ENCODE measurements at places on chromosomes 3 and 15.
A peak's percentile ranks its signal among the peaks of the same experiment; 100 is the strongest.

- no peak for DNase-seq
These were observed 94.8 kb downstream of the GABRG3 start for GRCh38 chr15:27065785-27066184.

- DNase-seq = no peak
These were observed 47.6 kb downstream of the LARS2 start for GRCh38 chr3:45435961-45436360.

DNA sequence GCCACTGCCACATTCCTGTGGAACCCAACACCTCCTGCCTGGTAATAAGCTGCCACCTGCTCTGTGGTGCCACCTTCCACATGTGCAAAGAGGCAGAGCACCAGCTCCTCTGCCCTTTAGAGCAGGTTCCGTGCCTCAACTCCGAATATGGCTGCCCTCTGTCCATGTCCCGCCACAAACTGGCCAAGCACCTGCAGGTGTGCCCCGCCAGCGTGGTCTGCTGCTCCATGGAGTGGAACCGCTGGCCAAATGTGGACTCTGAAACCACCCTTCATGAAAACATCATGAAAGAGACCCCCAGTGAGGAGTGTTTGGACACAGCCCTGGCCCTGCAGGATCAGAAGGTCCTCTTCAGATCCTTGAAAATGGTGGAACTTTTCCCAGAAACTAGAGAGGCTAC lies 28.3 kb downstream of the FBXO40 start:
- DNase-seq = no peak

DNA sequence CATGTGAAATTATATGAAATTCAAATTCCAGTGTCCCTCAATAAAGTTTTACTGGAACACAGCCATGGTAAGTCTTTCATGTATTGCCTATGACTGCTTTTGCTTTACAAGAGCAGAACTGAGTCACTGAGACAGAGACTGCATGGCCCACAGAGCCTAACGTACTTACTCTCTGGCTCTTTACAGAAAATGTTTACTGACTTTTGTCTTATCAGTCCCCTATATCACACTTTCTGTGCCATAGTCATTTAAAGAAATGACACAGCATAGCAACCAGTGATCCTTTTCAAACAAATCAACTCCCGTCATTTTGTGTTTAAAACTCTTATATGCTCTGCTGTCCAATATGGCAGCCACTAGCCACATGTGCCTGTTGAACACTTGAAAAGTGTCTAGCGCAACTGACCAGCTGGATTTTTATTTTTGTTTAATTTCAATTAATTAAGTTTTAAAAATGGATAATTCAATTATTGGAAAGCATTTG lies 129.7 kb upstream of the CDIN1 start:
- no peak for DNase-seq

- DNase-seq = no peak
These were observed 46.6 kb downstream of the APH1B start for GRCh38 chr15:63323798-63324563.

- no peak for DNase-seq
These were observed 169.7 kb upstream of the BFSP2 start for GRCh38 chr3:133230195-133230594.

DNA sequence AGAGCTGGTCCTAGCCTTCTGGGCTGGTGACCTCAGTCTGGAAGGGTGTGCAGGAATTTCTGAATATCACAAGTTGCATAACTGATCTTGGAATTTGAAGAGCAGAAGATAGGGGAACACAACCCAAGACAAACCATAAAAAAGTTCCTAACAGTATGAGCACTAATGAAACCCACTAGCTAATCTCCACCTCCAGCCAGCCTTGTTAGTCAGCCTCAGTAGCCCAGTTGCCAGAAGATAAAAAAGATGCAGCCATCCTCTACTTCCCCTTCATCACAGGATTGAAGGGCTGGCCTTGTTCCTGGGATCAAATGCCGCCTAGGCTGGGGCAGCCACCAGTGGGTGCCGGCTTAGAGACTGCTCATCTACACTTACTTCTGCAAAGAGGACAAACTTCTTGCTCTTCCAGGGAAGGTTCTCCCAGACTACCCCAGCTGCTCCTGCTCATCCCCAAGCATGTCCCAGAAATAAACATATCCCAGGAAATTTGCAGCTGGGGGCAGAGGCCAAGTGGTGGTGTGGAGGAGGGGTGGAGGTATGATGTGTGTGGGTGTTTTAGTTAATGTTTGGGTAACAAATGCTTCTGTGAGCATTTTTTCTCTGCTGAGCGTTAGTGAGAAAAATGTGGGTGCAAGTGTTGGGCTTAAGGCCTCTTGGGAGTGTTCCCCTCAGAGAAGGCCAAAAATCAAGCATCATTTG lies 9.2 kb upstream of the ITGA11 start:
- DNase-seq = no peak

GRCh38 chr3:64438812-64439211 lies 213.5 kb upstream of the PRICKLE2 start:
- no peak for DNase-seq

- DNase-seq = no peak
These were observed 68.3 kb downstream of the SMAD3 start for GRCh38 chr15:67133738-67134066.

DNA sequence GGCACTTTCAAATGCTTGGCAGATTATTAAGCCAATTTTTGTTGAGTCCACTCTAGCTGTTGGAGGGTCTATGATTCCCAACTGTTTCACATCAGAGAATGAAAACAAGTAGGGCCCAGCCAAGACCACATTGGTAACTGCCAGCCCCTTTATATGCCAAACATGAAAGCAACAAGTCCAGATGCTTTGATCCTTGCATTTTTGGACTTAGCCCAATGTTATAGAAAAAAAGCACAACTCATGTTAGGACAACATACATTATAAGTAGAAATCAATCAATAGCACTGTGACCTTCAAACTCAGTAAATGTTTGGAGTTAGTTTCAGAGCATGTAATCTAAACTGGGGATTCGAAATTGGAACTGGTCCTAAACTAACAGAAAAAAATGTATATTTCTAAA lies 674.7 kb downstream of the MECOM start:
- DNase-seq = peak; percentile 46

DNA sequence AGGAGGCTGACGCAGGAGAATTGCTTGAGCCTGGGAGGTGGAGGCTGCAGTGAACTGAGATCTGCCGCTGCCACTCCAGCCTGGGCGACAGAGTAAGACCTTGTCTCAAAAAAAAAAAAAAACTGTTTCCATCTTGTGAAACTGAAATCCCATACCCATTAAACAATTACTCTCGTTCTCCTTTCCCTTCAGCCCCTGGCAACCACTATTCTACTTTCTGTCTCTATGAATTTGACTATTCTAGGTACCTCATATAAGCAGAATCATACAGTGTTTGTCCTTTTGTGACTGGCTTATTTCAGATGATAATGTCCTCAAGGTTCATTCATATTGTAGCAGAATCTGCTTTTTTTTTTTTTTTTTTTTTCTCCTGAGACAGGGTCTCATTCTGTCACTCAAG lies 51.5 kb upstream of the UBE2E1 start:
- DNase-seq = no peak

GRCh38 chr3:125460233-125460632 lies 59.8 kb downstream of the SNX4 start:
- no peak for DNase-seq

DNA sequence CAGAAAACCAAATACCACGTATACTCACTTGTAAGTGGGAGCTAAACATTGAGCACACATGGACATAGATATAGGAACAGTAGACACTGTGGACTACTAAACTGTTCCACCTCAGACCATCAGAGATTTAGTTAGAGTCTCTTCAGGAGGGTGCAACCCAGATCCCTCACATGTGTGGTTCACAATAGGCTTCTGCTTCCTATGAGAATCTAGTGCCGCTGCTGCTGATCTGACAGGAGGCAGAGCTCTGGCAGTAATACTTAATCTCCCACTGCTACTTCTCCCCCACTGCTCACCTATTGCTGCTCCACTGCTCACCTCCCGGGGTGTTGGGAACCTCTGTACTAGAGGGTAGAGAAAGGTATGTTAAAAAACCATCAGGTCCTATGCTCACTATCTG lies 533.3 kb downstream of the NSUN3 start:
- no peak for DNase-seq

- DNase-seq = no peak
These were observed 73.3 kb downstream of the TRANK1 start for GRCh38 chr3:36871379-36872126.

- DNase-seq = no peak
These were observed 26.1 kb upstream of the ZNF280D start for GRCh38 chr15:56759450-56759845.

DNA sequence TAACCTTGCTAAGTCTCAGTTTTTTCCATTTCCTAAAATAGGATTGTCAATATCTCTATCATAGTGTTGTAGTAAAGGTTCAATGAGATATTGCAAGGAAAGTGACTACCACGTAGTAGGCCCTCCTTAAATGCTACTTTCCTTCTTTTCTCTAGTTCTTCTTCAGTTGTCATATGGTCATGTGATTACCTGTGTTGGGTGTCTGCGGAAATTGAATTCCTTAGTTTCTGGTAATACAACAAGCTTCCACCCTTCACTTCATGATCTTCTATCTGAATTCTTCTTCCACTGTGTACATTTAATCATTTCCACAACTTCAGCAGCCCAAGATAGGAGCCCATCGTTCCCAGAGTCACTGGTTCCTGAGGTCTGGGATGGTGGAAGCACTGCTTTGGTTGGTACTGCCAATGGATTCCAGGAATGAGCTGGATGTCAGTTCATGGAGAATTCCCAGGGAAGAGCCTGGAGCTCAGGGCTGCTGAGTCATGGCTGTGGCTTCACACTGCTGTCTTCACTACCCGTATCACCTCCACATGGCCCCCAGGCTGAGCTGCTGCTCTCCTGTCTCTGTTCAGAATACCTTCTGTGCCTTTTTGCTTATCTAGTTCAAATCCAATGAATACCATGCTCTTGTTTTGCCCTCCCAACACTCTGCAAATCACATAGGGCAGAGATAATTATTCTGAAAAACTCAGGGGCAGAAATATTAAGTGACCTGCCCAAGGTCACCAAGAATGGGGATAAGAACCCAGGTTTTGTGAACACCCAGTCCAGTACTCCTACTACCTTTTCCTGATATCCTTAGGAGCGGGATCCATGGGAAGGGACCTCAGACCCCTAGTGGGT lies 98.6 kb downstream of the RPL39L start:
- DNase-seq = no peak

DNA sequence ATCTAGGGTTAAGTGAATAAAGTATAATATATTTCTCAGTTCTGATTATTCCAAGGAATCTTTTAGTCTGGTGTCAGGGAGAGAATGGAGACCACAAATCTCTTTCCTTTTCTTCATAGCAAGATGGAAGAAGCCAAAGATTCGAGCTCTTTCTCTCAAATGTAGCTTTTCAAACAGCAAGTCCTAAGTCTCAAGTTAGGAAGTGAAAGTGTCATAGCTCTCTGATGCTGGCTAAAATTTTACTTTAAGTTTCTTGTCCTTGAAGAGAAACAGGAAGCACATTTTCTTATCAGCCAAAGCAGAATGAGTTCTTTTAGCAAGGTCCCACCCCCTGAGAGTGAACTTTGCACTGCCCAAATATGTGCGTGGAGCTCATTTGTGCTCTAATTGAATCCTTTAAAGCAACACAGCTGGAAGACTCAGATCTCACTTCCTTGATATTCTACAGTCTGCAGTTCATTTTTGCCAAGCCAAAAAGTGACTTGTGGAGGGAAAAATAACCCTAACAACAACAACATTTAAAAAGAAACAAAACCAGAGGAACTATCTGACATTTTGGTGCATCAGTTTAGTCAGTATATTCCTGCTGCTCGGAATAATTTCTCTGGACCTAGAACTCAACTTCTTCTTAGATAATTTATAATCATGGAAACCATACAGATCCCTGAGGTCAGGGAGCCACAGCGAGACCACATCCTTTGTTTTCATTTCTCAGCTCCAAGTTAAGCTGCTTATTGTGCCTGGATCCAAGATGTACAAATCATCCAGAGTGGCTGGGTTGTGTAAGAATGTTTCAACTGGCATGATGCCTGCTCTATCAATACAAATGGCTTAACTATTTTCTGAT lies 238.7 kb upstream of the P2RY1 start:
- no peak for DNase-seq

DNA sequence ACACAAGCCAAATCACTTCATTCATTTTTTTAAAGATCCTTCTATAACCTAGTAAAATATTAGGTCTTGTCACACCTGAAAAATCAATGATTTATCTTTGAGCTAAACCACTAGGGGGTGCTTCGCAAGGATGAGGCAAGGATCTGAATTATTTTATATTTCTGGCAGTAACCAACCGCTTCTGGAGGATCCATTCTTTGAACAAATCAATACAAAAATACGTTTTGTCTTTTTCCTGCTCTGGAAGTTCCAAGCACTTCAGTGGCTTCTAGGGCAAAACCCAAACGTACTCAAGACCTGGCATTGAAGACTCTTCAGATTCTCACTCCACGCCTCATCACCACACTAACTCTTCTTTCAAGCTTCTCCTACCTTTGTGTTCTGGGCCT lies 486 bp downstream of the LSG1 start:
- DNase-seq = peak; percentile 63

- no peak for DNase-seq
These were observed 64.2 kb downstream of the HACD2 start for GRCh38 chr3:123520656-123521055.

- no peak for DNase-seq
These were observed 129.0 kb downstream of the TJP1 start for GRCh38 chr15:29693225-29693624.

DNA sequence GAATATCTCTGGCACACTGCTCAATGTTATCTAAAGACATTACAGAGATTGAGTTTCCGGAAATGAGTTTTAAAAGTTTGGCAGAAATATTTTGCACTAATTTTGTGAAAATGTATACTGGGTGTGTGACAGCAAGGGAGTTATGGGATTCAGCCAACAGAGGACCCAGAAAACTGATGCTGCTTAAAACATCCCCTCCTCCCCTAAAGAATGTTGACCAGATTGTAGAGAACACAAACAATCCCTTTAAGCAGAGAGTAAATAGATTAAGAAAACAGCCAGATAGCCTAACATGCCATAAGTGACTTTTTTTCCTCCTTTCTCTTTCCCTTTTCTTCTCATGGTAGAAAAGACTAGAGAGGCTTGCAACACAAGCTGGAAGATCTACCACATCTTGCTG lies 928.0 kb upstream of the ALCAM start:
- DNase-seq = no peak

- no peak for DNase-seq
These were observed 112.0 kb downstream of the SCAPER start for GRCh38 chr15:76793162-76793561.

DNA sequence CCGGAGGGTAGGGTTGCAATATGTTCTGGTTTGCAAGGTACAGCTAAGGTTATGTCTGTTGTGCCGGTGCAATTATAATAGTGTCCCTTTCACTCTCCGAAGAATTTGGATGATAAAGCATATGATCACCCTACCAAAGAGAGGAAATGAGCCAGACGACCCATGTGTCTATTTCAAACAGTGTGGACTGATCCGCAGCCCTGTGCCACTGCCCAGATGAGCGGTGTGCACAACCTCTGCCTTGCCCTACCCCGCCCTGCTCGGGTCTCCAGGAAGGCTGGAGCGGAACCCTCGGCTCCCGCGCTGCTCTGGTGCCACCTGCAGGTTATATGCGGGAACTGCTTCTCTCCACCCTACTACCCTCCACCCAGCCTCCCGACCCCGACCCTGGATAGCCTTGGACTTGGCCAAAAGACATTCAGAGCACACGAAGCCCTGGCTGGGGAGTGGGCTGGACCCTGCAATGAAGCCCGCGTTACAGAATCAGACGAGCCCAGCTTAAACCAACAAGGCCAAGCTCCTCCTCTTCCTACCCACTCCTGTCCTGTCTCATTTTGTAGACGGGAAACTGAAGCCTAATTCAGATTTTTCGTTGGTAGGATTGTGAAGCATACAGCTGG lies 68.4 kb upstream of the CHRNB4 start:
- peak; percentile 2 for DNase-seq

GRCh38 chr3:169227911-169228310 lies 435.6 kb downstream of the MECOM start:
- DNase-seq = no peak

- DNase-seq = no peak
These were observed 175.7 kb downstream of the STAG1 start for GRCh38 chr3:136576279-136577009.
